Stimulated activated CD4-positive, alpha-beta T cell treated with anti-CD3 and anti-CD28 coated beads, TNF-alpha, amount 100 ng/mL, for 1 hour (primary cell): ENCODE measurements at places on chromosomes 2 and 18.
A peak's percentile ranks its signal among the peaks of the same experiment; 100 is the strongest.

DNA sequence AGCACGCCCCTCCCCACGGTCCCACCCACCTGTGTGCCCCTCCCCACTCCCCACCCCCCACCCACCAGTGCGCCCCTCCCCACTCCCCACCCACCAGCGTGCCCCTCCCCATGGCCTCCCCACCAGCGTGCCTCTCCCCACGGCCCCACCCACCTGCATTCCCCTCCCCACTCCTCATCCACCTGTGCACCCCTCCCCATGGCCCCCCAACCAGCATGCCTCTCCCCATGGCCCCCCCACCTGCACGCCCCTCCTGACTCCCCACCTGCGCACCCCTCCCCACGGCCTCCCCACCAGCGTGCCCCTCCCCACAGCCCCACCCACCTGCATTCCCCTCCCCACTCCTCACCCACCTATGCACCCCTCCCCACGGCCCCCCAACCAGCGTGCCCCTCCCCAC is 190.2 kb downstream of the EIPR1 start:
- DNase-seq, result no peak

GRCh38 chr2:16640867-16641266 is 24.8 kb downstream of the CYRIA start:
- DNase-seq, result no peak

DNA sequence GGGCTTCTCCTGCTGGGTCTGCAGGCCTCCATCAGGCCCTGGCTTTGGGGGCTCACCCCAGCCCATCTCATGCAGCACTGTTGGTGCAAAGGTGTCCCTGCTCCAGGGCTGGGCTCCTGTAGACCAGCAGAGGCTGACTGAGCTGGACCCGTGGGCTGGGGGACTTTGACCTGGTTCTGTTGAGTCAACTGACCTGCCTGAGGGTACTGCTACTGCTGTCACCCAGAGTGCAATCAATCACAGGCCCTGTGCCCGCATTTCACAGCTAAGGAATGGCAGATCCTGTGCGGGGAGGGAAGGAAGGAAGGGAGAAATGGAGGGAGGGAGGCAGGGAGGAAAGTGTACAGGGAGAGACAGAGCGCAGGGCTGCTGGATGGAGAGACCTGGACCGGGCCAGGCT is 136.8 kb downstream of the TPO start:
- no peak for DNase-seq

DNA sequence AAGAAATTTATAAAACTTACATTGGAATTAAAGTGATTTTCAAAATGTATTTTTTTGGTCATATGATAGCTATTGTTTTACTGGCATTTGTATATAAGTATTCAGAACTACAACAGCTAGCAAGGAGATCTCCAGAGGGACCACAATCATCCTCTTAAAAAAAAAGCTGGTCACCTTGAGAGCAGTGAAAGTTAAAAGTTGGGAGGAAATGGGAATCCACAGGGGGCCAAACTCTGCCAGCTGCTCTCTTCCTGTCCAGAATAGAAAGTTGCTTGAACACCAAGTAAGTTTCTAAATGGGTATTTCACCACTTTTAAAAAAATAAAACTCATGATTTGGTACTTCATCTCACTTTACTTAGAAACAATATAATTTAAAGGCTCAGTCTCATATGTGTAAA is 1025.1 kb downstream of the LRP1B start:
- DNase-seq, result no peak

GRCh38 chr18:35673682-35674081 is 92.1 kb downstream of the GALNT1 start:
- DNase-seq, result no peak

DNA sequence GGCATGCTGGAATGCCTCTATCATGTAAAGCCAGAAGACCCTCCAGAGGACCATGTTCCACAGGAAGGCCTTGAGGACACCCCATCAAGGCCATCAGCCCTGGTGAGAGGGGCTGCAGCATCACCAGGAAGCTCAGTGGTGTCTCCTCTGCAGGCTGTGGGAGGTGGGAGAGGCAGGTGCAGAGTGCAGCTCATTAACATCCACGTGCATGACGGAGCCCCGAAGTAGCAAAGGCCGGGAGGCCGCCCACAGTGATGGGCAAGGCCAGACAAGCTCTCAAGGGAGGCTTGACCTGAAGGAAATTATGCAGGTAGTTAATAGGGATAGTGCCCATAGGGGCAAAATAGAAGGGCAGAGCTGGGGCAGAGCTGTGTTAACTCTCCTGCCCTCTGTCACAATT is 30.3 kb upstream of the SMCHD1 start:
- DNase-seq, result no peak

- DNase-seq, result no peak
Observed at GRCh38 chr18:22753130-22753831, 179.8 kb upstream of the RBBP8 start.

DNA sequence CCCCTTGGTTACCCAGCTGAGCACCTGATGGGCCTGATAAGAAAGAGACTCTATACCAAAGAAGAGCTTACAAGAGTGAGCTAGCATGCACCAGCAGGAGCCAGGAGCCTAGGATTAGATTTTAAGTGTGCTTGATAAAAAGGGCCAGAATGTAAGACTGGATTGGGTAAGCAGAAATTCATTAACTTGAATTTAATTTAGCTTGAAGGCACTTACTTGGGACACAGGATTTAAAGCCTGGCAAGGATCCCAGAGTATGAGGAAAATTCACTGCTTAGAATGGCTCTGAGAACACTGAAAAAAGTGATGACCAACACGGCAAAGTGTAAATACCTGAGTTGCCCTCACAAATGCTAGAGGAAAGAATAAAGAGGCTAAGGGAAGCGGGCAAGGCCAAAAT is 91.3 kb upstream of the RBBP8 start:
- no peak for DNase-seq

- peak; percentile 34 for DNase-seq
Observed at GRCh38 chr2:112626604-112627059, 19.1 kb upstream of the SLC20A1 start.

DNA sequence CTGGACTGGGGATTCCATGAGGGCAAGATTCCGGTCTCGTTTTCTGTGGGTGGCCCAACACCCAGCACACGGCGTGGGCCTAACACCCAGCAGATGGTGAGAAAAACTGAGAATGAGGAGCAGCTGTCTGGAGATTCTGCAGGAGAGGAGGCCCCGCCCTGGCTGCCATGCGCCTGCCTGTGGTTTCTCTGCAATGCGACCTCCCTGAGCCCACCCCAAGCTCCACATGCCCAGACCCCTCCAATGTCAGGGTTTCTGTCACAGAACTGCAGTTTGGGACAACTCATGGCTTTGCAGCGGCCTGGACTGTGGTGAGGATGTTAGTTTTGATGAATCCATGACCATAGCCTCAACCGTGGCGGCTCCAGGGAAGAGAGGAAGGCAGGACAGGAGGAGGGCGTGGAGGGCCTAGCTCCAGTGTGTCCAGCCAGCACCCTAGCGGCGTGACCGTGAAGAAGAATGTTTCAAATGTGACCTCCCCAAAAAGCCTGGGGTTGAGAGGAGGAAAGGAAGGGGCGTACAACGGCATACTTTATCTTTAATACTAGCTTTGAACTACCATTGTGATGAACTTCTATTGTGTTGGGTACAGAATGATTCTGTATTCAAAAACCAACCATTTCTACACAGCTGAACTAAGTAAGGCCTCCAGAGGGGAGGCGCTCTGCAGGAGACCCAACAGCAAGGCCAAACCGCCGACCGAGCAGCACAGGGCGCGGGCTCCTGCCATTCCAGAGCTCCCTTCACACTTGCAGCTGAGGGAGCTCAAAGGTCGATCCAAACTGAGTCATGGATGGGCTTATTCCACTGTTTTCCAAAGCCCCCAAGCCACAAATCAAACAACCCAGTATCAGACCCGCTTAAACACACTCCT is 3.4 kb downstream of the PXDN start:
- DNase-seq, result no peak

- DNase-seq, result no peak
Observed at GRCh38 chr2:176139661-176140512, 10.4 kb downstream of the HOXD8 start.

GRCh38 chr2:38654528-38655381 is 11.2 kb upstream of the GALM start:
- DNase-seq, result no peak
